ENCODE measurements at places on chromosomes 7 and 10.

DNA sequence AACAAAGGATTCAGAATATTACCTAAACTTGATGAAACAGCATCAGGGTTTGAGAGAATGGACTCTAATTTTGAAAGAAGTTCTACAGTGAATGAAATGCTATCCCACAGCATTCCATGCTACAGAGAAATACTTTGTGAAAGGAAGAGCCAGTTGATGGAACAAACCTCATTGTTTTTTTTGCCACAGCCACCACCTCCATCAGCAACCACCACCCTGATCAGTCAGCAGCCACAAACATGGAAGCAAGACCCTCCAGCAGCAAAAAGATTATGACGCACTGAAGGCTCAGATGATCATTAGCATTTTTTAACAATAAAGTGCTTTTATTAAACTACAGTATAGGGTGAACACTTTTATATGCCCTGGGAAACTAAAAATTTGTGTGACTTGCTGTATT lies 98.7 kb downstream of the LRRC4 start:
- DNase-seq: no peak

DNA sequence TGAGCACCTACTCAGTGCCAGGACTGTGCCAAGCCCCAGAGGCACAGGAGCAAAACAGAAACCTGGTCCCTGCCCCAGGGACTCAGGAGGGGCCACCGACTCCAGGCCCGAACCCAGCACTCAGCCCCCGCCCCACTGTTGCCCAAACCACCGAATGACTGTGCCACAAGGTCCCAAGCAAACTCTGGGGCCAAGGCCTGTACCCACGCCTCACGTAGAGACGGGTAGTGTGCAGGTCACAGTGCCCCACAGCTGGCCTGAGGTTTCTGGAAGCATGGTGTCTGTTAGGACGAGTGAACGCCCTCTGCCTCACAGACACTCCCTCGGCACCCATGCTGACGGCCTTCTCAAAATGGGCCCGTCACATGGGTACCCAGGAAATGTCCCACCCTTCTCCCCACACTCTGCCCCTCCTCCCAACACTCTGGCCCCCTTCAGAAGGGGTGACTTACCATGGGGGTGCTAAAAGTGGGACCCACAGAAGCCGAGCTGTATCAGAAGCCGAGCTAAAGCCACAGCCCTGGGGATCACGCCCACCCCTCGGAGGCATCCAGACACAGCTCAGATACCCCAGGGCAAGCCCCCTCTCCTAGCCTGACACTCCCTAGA lies 44.2 kb downstream of the CTBP2 start:
- DNase-seq: no peak

DNA sequence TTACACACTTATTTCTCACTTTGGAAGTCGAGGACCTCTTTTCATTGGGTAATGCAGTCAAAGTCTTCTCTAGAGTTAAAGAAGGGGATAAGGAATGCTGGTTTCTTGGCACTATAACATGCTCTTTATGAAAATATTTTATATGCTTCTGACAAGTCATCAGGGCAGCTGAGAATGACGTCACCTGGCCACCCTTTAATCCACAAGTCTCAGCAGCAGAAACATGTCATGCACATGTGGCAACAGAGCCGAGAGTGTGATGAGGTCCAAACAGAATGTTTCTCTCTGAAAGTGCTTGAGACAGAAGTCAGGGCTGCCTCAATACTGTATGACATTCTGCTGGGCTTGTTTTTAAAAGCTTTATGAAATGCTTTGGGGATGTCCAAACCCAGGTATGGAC lies 63.5 kb upstream of the C10orf90 start:
- DNase-seq: no peak

- DNase-seq: no peak
Measured at GRCh38 chr7:54907981-54908380, 110.8 kb upstream of the EGFR start.

GRCh38 chr7:138903859-138904435 lies 77.2 kb downstream of the KIAA1549 start:
- no peak for DNase-seq

DNA sequence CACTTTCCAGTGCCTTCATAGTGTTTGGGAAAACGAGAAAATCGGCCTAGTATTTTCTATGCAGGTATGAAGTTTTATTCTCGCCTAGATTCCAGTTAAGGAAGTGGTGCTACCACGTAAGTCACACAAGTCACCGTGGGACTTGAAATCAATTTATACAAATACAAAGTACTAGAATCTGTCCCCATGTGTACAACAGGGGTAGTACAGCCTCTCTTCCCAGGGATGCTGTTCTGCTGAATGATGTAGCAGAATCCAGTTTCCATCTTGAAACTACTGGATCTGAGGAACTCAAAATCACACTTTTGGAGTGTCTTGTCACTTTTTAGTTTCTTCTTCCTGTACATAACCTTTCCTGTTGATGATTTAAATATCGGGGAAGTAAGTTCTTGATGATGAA lies 129.4 kb downstream of the SFMBT2 start:
- no peak for DNase-seq

- no peak for DNase-seq
Measured at GRCh38 chr7:48255046-48255445, 83.8 kb downstream of the ABCA13 start.

DNA sequence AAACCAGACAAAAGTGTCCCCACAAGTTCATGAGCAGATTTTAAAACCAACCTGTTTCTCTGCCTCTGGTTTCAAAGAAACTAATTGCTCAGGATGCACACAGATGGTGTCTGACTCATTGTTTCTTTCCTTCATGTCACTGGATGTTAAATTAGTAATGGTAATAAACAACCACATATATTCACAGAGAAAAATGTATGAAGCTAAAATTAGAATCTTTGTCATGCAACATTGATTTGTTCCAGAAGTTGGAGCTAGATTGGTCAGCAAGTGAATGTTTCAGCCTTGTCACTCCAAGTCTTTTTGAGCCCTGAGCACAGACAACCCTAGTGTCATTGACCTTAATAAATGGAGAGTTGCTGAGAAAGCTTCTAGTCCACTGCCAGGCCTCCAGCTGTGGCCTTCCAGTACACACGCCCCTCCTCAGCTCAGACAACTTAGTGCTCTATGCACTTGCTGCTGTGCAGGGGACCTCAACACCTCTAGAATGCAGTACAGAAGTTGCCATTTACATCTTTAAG lies 175.9 kb downstream of the CCDC71L start:
- DNase-seq: no peak

DNA sequence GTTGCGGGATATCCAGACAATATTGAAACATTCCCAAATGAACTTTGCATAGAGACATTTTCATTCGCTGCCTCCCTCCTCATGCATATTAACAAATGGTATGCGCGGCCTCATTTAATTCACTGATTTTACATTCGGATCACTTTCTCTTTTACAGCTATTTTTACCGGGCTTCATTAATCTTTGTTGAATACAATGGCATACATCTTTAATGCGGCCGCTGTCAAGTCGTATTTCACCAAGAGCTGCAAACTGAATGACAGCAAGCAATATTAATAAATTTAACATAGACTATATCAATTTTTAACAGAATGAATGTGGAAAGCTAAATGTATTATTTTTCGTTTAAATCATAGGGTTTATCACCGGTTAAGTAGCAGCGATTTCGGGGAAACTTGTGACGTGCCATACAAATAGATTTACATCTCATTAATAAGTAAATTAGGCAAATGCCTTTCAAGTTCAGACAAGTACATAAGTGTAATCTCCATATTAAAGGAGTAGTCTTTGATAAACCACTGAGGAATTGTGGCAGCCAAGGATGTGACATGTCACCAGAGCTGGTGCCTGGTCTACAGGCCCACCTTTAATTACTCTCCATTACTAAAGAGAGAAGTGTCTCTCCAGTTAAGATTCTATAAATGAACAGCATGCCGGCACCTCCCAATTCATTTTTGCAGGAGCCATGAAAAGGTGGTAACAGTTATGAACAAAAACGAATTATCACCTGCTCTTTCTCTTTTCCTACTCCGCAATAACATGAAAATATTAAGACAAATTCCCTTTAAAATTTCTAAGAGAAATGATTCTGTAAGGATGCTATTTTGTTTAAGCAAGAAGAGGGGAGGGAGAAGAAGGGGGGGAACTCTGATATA lies 568.9 kb upstream of the MKI67 start:
- DNase-seq: no peak

- no peak for DNase-seq
Measured at GRCh38 chr7:44050121-44050914, 5.8 kb downstream of the DBNL start.

DNA sequence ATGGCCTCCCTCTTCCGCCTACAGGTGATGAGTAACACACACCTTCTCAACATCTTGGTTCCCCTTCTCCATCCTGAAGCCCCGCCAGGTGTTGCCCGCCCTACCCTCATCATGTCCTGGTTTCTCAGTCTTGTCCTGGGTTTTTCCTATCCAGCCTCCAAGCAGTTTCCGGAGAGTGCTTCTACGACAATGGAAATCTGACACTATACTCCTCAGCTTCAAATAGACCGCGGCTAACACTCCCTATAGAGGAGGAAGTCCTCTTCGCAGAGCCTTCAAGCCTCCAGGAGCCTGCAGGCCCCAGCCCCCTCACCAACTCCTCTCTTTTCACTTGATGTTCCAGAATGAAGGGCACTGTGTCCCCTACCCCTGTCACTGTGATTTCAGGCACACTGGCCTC lies 147.4 kb downstream of the PRPF18 start:
- DNase-seq: no peak

- DNase-seq: no peak
Measured at GRCh38 chr10:124627866-124628675, 116.1 kb downstream of the FAM53B start.

DNA sequence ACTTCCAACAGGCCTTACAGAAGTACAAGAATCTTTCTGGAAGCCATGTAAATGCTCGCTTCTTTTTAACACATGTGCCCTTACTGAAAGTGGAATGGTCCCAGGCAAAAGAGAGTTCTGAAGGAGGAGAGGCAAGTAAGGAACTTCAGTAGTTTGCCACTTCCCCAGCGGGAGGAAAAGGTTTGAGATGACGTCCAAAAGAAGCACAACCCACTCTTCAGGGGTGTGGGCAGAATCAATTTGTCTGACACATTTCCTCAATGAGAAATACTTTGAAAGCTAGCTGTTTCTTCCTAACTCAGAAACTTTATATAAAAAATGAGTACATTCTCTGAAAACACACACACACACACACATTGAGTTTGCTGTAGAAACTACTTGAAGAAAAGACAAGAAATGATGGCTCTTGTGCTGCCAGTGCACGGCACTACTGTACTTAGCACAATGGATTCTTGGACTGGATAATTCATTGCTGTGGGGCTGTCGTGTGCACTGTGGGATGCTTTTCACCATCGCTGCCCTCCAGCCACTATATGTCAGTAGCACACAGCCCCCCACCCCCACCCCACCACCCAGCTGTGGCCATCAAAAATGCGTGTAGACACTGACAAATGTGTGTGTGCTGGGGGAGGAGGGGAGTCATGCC lies 183.0 kb downstream of the SRPK2 start:
- peak; percentile 15 for DNase-seq

- no peak for DNase-seq
Measured at GRCh38 chr7:92520024-92520423, 8.3 kb downstream of the PEX1 start.

GRCh38 chr10:11773761-11774441 lies 31.7 kb downstream of the ECHDC3 start:
- DNase-seq: no peak

DNA sequence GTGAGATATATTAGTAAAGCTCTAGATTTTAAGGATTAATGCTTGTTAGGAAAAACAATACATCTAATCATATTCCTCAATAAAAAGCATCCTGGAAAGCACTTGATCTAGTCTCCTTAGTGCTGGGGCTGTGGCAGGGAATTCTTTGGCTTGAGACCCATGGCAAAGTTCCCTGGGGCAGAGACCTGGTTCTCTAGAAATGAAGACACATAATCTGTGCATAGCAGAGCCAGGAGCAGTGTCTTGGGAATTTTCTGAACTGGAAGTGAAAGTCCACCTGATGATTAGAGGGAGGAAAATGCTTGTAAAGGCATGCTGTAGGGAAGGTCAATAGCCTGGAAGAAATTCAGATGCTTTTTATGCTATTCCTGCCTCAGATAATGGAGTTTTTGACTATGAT lies 247.4 kb downstream of the CDK14 start:
- no peak for DNase-seq

DNA sequence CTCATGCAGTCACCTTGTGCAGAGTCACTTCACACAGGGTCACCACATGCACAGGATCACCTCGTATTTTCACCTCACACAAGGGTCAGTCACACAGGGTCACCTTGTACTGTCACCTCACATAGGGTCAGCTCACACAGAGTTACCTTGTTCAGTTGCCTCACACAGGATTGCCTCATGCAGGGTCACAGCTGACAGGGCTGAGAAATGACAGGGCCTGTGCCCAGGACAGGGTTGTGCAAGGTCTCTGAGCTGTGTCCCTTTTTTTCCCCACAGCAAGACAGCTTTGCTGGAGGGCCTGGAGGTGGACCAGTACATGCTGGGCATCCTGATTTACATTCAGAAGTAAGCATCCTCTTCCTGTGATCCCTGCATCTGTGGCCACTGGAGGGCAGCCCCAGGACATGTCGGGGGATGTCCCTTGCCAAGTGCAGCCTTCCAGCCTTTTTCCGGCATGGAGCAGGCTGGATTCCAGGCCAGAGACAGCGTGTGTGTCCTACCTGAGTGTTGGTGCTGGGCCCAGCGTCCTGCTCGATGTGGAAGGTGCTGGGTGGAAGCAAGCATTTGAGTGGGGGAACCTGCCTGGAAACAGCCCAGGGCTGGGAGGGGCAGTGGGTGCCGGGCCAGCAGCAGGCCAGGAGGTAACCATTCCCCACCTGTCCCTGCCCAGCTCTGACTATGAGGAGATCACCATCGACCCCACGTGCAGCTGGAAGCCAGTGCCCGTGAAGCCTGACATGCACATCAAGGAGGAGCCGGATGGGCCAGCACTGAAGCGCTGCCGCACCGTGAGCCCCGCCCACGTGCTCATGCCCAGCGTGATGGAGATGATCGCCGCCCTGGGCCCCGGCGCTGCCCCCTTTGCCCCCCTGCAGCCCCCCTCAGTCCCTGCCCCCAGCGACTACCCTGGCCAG lies 16.3 kb downstream of the ZMIZ2 start:
- no peak for DNase-seq

DNA sequence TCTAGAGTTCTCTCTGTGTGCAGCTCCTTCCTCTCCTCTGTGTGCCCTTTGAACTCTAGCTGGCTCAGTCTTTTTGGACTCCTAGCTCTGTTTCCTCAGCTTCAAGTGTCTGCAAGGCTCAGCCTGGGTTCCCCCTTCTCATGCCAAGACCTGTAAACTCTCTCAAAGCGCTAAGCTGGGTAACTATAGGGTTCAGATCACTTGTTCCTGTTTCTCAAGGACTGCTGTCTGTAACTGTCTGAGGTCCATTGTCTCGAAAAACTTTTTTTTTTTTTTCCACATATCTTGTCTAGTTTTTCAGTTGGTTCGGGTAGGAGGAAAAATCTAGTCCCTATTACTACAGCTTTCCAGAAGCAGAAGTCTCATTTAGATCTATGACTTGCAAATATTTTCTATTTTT lies 46.6 kb upstream of the PPP1R17 start:
- DNase-seq: no peak

Data from CD4-positive, alpha-beta T cell treated with Interleukin-2 at 100 ng/mL for 4 hours (primary cell).